ENCODE measurements at places on chromosomes 3 and 15. TPM values are rescaled to one million over a fixed set of nuclear protein-coding genes. Genes with fewer than 3 reads are reported as not detected.

- H3K36me3 ChIP-seq = no peaks in the 10 kb centered on the region
- no peak overlapping the region for H3K27ac ChIP-seq
- no peaks in the 10 kb centered on the region for H3K4me1 ChIP-seq
These were observed 22.1 kb downstream of the SNTN start for GRCh38 chr3:63674586-63674985.

GRCh38 chr3:105755121-105755886 lies 113.5 kb downstream of the CBLB start:
- DNase-seq = no peak
- H3K27ac ChIP-seq = no peak overlapping the region

- H3K27ac ChIP-seq = peak overlapping the region; percentile 82
- no peak overlapping the region for H3K4me3 ChIP-seq
- peak; percentile 86 for DNase-seq
- H3K36me3 ChIP-seq = no peaks in the 10 kb centered on the region
These were observed 40.0 kb downstream of the ARRDC4 start for GRCh38 chr15:98000249-98001203.

DNA sequence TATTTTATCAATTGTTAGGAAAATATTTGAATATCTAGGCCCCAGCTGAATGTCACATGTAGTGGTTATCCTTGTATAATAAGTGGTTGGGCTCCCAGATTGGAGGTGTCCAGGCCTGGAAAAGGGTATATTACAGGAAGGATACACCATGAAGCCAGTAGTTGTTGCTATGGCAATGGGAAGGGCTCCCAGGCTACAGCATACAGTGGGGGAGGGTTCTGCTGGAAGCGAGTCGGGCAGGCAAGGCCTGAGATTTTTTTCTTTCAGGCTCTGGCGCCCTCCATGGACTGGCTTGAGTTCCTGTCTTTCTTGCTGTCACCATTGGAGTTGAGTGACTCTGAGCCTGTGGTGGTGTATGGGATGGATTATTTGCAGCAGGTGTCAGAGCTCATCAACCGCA lies 8.9 kb downstream of the ECE2 start:
- DNase-seq = peak; percentile 81
- H3K4me3 ChIP-seq = no peak overlapping the region

The LMAN1L gene
- total RNA-seq = not detected

GRCh38 chr15:77167406-77167805 lies 96.5 kb upstream of the TSPAN3 start:
- H3K27me3 ChIP-seq = no peaks in the 10 kb centered on the region
- DNase-seq = no peak
- no peaks in the 10 kb centered on the region for H3K4me1 ChIP-seq
- H3K4me3 ChIP-seq = no peak overlapping the region
- H3K36me3 ChIP-seq = no peaks in the 10 kb centered on the region
- no peak overlapping the region for H3K27ac ChIP-seq

The TTLL13 gene
- total RNA-seq = not detected

The CCDC39 gene
- not detected for total RNA-seq

The IMPG2 gene
- 0.17 TPM for total RNA-seq

The CFAP161 gene
- 0.55 TPM for total RNA-seq

DNA sequence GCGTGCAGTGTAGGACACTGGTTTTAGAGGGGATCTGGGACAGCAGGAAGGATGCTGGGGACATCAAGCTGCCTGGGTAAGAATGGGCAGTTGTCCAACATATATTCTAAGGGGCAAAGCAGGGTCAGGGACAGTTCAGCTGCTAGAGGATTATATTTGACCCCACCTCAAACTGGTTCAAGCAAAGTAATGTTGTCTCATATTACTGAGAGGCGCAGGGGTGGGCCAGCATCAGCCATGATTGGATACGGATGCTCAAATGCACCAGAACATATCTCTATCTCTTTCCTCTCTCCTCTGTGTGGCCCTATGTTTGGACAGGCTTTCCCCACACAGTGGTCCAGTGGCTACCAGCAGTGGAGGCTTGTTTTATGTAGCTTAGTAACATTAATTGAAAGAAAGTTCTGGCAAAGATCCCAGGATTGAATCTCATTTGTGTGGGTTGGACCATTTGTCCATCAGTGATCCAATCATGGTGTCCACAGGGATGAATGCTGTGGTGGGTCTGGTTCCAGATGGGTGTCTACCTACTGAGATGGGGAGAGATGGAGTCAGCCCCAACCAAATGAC lies 49.8 kb upstream of the RGMA start:
- DNase-seq = no peak
- no peaks in the 10 kb centered on the region for H3K36me3 ChIP-seq
- H3K4me3 ChIP-seq = no peak overlapping the region
- H3K27ac ChIP-seq = no peak overlapping the region
- H3K27me3 ChIP-seq = peaks cover 68% of the 10 kb centered on the region

The ERICH6 gene
- total RNA-seq = not detected

GRCh38 chr15:52680041-52680391 lies 828 bp upstream of the ATOSA start:
- H3K4me1 ChIP-seq = peaks cover 19% of the 10 kb centered on the region
- no peaks in the 10 kb centered on the region for H3K27me3 ChIP-seq
- peak overlapping the region; percentile 80 for H3K4me3 ChIP-seq
- H3K36me3 ChIP-seq = no peaks in the 10 kb centered on the region

GRCh38 chr3:132662212-132662611 lies 2.1 kb downstream of the UBA5 start:
- H3K27me3 ChIP-seq = no peaks in the 10 kb centered on the region
- peak overlapping the region; percentile 93 for H3K4me3 ChIP-seq
- peaks cover 24% of the 10 kb centered on the region for H3K4me1 ChIP-seq
- H3K27ac ChIP-seq = no peak overlapping the region

DNA sequence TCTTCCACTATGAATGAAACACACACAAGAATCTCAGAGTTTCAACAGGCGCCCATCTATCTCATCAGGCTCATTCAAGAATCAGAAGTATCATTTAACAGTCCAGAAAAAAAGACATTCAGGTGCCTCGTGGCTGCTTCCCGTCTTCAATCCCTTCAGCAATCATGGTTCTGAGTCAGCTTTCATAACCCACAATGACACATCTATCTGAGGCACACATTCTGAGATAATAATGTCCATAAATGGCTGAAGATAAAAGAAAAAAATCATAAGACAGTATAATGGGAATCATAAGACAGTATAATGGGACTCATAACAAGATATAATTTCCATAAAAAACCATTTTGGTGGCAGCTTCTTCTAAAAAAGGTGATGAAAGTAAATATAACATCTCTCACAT lies 52.4 kb downstream of the TNIK start:
- H3K4me1 ChIP-seq = peaks cover 26% of the 10 kb centered on the region
- H3K27me3 ChIP-seq = no peaks in the 10 kb centered on the region
- H3K27ac ChIP-seq = peak overlapping the region; percentile 3
- DNase-seq = peak; percentile 87
- H3K4me3 ChIP-seq = no peak overlapping the region

The ANKUB1 gene
- total RNA-seq = not detected

The GOLGA8N gene
- total RNA-seq = 1.4 TPM

DNA sequence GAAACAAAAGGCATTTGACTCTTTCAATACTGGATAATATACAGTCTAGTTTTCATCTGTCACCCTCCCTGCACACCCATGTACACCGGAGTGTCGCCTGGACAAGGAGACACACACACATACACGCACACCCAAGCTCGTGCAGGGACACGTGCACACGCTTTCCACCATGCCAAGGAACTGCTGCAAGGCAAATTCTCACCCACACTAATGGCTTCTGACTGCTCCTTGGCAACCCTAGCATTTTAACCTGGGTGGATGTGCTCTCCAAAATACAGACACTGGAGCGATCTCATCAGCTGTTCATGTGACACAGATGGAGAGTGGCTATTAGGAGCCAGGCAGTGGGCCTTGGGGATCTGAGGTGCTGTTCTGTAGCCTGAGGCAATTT lies 61.6 kb downstream of the MEIS2 start:
- H3K36me3 ChIP-seq = no peaks in the 10 kb centered on the region
- no peak overlapping the region for H3K27ac ChIP-seq
- peaks cover 9% of the 10 kb centered on the region for H3K4me1 ChIP-seq
- no peak for DNase-seq
- no peaks in the 10 kb centered on the region for H3K27me3 ChIP-seq

The VPS13C gene
- total RNA-seq = 11.3 TPM

All from PC-3 (cell line).